Cortex of kidney (tissue), 1 donor: ENCODE measurements at places on chromosomes 1 and 21.

DNA sequence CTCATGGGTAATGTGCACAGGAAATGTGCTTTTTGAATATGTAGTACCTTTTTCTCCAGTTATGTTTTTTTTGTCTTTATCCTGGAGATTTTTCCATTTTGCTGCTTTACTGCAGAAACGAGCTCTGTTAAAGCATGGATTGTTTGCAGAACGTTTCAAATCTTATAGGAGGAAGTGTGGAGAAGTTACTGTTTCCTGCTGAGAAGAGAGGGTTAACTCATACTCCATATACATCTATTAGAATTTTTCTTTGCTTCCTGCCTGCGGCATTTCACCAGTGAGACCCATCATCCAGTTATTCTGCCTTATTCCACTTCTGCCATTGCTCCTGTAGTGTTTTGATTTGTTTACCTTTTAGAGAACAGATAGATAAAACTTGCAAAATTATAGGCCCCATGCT is 2.0 kb downstream of the RPRD2 start:
- no peak for DNase-seq

DNA sequence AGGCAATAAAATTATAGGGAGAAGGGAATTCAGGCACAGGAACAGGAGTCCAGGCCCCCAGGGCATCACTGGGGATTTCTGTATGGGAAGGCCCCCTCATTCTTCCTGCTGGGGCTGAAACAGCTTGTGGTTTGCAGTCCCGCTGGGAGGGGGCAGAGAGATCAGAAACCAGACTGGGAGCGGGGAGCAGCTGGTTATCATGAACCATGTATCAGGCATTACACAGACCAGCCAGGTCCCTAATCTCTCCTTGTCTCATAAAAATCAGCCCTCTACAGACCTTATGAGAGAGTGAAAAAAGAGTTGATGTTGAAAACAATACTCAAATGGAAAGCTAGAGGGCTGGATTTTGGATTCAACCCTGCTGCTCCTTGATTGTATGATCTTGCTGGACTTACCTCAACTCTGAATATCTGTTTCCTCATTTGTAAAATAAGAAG is 93.4 kb upstream of the F3 start:
- DNase-seq = no peak

DNA sequence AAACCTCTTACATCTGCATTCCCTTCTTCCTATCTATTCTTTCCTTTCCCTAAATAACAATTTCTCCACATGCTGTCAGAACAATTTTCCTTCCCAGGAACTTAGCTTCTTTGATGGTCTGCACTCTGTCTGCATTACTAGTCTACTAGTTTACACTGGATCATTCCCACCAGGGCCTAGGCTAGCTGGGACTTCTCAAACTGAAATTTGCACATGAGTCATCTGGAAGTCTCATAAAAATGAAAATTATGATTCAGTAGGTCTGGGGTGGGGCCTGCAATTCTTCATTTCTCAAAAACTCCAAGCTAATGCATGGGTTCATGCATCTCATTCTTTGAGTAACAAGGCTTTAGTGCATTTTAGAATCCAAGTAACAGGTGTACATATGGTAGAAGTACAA is 74.2 kb downstream of the GABPA start:
- DNase-seq = no peak

- DNase-seq = no peak
Observed at GRCh38 chr21:31530364-31530763, 129.1 kb upstream of the SOD1 start.

DNA sequence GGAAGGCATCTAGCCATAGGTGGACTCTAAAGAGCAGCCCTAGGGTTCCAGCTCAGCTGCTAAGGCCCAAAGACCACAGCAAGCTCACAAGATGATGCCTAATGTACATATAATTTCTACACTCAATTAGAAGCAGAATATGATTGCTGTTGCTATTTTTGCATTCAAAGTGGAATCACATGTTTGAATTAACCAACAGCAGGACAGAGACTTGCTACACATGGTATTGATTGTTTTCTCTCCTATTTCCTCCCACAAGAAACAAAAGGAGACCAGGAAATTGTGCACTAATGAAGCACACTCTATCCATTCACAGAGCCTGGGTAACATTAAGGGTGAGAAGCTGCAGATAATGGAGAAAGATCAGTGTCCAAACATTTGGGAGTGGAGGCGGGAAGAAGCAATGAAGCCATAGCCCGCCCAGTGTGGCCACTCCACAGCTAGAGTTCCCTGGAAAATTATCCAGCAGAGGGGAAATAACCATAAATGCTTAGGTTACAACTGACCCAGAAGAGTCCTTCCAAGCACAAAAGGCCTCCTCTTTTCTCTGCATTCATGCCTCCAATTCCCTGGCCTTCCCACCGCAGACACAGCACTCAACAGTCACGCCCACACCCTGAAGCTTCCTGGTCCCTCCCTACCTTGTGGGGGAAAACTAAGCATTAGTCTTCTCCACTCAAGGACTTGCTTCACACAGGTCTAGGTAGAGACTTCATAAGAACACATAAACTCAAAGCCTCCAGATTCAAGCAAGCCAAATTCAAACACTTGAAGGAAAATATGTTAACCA is 7.5 kb downstream of the CNN3 start:
- no peak for DNase-seq

DNA sequence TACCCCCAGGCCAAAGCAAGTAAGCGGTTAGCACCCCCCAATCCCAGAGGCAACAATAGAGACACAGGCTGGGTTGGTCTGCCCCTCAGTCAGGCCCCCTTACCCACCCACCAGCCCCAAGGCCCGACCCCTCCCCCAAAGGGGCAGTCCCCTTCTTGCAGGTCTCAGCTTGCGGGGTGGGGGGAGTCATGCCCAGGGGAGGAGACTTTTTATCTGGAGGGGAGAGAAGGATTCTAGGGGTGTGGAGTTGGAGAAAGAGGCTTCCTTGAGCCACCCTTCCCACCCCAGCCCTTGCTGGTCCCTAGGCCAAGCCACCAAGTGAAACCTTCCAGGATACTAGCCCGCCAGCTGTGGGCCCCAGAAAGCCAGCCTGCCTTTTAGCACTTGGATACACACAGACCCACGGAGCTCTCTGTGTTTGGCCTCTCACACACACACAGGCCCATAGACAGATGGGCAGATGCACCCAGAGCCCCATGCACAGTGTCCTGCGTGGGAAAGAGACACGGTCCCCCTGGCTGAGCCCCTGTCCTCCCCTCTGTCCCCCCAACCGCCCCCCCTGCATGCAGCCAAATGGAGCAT is 7.1 kb downstream of the TMEM54 start:
- DNase-seq = no peak

- DNase-seq = no peak
Observed at GRCh38 chr1:199778324-199778955, 249.1 kb upstream of the NR5A2 start.

DNA sequence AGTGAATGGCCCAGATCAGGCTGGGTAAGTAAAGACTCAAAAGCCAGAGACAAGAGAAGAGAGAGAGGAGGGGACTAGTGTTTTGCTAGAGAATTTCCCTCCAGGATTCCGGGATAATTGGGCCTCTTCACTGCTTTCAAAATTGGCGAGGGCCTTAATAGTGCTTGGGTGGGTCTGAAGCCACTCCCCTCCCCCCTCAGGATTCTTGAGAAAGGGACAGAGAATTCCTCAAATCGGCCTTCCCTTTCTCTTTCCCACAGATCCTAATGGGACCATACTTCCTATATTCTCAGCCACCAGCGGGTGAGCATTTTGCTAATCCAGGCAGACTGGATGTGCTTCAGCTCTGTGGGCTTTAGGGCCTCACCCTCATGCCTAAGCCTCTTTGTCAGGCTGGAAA is 11.9 kb downstream of the SFN start:
- DNase-seq = no peak

GRCh38 chr1:3491291-3492246 is 37.1 kb downstream of the ARHGEF16 start:
- DNase-seq = no peak

GRCh38 chr1:23953020-23953419 is 6.6 kb upstream of the PNRC2 start:
- DNase-seq = no peak

DNA sequence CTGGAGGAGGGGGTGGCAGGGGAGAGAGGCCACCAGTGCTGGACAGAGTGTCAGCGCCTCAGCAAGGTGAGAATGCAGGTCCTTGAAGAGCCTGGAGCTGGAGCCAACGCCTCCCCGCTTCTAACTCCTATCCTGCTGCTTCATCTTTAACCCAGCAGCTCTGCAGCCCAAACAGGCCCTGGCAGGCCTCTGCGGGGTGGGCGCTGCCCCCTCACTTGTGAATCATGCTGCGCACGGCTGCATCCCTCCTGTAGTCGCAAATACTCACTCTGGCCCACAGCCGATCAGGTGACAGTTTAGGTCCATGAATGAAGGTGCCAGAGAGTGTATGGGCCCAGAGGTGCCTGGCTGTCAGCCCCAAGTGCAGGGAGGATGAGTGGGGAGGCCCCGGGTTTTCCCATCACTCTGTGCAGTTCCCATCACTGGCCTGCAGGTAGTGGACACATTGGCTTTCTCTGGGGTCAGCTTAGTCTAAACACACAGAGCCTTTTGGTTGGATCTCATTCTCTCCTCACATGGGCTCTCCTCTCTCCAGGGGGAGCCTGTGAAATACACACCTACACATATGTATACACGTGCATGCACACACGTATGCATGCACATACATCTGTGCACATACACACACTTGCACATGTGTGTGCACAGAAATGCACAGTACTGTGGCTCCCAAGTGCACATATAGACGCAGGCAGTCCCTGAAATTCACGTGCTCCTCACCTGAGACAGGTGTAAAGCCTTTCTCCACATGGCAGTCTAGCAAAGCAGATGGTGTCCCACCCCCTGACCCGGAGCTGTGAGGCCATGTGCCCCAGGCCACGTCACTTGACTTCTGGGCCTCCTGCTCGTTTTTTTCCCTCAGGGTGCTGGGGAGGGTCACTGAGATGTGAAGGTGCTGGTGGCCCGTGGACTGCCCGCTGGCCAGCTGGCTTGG is 52.0 kb downstream of the TRIM11 start:
- DNase-seq = no peak

DNA sequence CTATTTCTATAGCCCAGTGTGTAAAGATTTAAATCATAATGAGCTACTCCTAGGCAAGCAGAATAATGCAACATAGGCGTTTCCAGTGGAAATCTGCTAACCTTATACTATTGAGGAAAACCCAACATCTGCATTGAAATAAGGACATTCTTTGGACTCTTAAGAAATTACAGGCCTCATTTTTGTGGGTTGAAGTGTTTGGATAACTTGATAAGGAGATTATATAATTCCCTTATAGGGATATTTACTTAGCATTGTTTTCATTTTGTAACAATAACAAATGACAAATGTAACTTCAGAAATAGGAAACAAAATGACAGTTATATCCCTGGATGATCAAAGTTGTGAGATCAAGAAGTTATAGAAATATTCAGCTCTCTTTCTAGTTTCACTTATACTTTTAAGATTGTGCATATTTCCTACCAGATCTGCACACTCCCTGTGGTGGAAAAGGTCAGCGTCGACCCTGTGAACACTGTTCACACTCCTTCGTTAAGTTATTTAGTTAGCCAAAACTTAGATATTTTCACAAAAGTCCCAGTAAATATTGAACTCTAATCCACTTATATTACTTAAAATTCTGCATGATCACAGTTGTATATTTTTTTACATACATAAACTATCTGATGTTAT is 284.4 kb upstream of the C1orf105 start:
- no peak for DNase-seq

DNA sequence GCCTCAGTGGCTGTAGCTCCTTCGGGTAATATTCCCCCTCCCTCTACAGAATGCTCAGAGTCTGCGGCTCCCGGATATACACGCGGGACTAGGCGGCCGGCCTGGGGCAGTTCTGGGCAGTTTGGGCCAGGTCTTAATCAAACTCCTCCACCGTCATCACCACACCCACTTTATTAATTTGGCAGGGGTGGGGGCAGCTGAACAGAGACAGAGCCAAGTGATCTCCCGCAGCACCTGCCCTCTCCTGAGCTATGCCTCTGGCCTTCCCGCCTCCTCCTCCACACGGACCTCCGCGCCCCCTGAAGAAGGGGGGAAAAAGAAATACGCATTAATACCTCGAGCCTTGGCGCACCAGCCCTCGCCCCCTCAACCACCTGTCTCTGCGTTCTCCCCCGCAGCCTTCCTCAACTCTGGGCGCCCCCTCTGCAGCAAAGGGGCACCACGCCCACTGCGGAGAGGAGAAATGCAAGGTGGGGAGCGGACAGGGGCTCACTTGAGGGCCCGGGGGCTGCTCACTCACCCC is 42.6 kb downstream of the CD34 start:
- DNase-seq = no peak

DNA sequence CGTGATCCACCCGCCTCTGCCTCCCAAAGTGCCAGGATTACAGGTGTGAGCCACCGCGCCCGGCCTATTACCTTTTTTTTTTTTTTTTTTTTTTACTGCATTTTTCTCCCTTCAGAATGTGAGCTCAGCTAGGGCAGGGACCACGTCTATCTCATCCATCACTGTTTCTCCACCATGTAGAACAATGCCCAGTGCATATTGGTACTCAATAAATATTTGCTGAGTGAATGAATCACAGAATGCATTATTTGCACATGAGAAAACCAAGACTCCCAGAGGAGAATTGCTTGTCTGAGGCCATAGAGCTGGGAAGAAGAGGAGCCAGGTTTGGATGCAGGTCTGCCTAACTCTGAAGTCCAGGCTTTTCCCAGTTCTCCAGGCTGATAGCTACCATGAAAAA is 8.2 kb upstream of the SLC9A1 start:
- DNase-seq = no peak

- DNase-seq = no peak
Observed at GRCh38 chr1:162700131-162700530, 67.9 kb downstream of the DDR2 start.

GRCh38 chr1:69707103-69707502 is 139.4 kb downstream of the LRRC7 start:
- no peak for DNase-seq

DNA sequence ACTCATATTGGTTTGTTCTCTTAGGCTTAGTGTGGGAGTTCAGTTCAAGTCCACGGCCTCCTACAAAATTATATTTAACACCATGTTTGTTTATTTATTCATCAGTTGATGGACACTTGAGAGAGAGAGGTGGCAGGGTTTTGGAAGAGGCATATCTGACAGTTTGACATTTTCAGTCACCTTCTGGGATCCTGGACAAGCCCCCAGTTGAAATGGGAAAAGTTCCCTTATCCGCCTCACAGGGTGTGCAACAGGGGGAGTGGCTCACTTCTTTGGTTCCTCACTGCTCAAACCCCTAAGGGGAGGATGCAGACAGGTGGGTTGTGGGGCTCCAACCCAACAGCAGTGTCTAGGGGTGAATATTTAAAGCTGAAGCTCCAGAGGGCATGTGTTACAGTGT is 52.3 kb upstream of the TNFSF18 start:
- DNase-seq = no peak

DNA sequence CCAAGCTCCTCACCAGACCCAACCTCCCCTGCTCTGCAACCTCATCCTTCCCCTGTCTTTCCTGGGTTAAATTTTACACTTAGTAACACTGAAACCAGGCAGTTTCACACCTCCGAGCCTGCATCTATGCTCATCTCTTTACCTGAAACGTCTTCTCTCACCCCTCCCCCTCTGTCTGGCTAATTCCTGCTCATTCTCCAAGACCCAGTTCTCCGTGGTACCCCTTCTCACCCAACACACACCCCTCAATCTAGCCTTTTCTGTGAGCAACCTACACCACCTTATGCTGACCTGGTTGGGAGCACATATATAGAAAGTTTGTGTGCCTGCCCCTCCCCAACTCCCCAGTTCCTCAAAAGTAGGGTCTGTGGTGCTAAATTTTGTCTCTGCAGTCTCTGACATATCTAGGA is 3.7 kb upstream of the KIAA1614 start:
- no peak for DNase-seq

GRCh38 chr1:17845583-17845982 is 90.5 kb downstream of the ACTL8 start:
- no peak for DNase-seq
